ENCODE measurements at places on chromosomes 7 and 10.

DNA sequence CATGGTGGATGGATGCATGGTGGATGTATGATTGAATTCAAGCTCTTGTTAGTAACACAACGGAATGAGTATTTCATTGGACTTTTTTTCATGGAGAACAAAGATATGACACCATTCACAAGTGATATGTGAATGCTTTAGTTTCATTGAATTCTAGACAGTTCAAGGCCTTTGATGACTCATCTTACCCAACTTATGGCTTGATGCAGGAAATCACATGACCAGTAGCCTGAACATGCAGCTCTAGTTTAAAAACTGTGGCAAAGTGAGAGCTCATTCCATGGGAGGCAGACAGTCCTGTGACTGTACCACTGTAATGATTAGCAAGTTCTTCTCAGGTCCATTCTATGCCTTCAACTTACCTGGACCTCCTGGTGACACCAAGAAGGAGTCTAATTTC, 1239.3 kb downstream of the TYW1 start:
- peak; percentile 63 for DNase-seq

GRCh38 chr7:139495580-139496125, 12.2 kb upstream of the KLRG2 start:
- no peak for DNase-seq

DNA sequence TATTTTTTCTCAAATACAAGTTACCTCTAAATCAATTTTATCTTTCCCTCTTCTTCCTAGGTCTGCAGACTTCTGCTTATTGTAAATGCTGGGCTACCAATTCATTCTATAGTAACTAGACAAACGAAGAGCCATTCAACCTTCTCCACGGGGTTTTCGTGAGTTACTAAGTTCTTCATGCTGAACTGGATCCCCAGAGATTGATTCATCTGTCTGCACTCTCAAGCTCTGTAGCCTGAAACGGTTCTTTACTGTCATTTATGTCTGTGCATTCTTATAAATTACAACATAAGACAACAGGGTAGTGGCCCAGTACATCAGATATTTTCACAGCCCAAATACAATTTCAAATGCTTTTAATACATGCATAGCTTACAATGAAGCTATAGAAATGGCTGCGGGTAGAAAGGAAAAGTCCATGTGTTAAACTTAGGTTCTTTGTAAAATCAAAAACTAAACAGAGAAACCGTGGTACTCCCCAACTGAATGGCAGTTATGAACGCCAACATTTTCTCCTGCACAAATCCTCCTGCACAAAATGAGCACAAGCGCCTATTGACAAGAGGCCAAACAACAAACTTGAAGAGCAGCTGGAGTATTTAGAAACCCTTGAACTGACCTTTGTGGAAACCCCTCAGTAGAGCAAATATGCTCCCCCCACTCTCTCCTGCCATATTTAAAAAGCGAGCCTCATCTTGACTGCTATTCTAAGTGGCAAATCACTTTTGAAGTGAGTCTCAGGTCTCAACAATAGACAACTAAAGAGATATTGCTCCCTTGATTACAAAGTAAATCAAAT, 20.7 kb downstream of the LAMB1 start:
- DNase-seq: peak; percentile 24

- no peak for DNase-seq
These were observed 37.8 kb upstream of the CACUL1 start for GRCh38 chr10:118792526-118792925.

DNA sequence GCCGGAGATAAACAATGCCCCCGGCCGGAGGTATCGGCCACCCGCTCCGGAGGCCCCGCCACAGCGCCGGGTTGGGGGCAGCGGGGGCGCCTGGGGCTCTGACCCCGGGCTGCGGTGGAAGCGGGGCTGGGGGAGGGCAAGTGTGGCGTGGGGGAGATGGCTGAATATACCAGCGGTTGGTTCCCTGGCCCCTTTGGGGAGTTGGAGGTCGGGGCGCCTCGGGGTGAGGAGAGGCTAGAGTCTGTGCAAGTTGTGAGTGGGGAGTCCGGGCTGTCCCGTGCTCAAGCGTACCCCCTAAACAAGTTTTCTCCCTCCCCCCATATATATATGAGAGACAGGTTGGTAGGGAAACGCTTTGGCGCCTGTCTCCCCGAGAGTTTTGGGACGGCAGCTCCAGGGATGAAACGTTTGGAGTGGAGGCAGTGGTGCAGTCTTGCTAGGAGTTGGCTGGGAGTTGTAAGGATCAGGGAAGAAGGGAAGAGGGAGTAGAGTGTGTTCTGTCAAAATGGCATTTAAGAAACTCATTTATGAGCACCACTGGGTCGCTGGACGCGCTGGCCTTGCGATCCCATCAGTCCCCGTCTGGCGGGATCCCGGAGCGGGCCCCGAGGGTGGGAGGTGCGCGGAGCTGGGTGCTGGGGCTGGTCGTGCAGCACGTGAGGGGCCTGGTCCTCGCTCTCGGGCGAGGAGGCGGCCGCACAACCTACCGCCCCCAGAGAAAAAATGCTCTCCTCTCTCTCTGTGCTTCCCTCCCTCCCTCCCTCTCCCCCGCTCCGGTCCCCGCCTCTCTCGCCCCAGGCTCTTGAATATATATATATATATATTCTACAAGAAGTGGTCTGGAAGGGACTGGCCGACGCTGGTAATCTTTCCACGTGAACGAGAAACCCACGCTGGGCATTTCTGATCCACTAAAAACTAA, 1.1 kb downstream of the TET1 start:
- DNase-seq: peak; percentile 61

All from fibroblast of skin of right biceps (primary cell).